Activated CD4-positive, CD25-positive, alpha-beta regulatory T cell (primary cell): ENCODE measurements at places on chromosomes 1 and 21.

GRCh38 chr1:175548774-175549173, 194.6 kb downstream of the TNR start:
- no peak for DNase-seq

- peak; percentile 32 for DNase-seq
These were observed at the start of gene CCDC18 for GRCh38 chr1:93180723-93181613. CCDC18 (plus strand) TSS chr1:93180724; CDS start chr1:93183362, 2,638 bp downstream.

- DNase-seq, result no peak
These were observed 5.6 kb downstream of the SETDB1 start for GRCh38 chr1:150931773-150932172.

GRCh38 chr21:18812308-18812707, 408.7 kb upstream of the TMPRSS15 start:
- no peak for DNase-seq

GRCh38 chr1:109142260-109142659, 28.3 kb downstream of the ELAPOR1 start:
- DNase-seq, result no peak

DNA sequence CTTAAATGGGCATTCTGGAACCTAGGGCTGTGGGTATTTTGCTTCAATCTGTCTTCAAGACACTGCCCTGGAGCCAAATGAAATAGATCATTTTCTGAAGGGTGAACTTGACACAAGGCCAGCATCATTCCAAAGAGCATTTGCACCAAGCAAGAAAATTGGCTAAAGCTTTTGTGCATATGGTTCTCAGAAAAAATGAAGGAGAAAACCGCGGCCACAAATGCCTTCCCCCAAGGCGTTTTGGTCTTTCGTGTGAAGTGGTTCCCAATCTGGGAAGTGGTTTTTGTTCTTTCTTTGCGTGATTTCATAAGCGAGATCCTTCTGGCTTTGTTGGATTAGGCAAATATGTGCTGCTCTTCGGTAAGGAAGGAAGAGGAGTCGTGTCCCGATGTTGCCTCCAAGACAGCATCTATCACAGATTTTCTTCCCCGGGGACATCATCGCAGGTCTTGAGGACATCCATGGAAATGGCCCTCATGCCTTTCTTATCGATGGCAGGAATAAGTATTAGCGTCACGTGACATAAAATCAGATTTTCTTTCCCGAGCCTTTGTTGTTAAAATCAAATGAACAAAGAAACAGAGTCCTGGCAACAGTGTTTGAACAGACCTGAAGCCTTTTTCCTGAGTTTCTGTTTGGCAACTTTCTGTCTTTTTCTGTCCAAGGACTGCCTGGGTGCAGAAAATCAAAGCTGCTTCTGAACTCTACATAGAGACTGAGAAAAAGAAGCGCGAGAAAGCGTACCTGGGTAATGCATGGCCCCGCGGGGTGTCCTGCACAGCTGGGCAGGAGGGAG, 31.0 kb downstream of the ATP5PO start:
- no peak for DNase-seq

GRCh38 chr1:71521655-71522264, 440.9 kb upstream of the ZRANB2 start:
- no peak for DNase-seq
